ENCODE measurements at places on chromosomes 11 and 22. TPM values are rescaled to one million over a fixed set of nuclear protein-coding genes. Genes with fewer than 3 reads are reported as not detected.

The IGF2 gene
- total RNA-seq, result not detected

The OR52N2 gene
- not detected for total RNA-seq

The TNNI2 gene
- 28.3 TPM for total RNA-seq

The ADM gene
- 44.7 TPM for total RNA-seq

The LARGE1 gene
- 14.0 TPM for total RNA-seq

DNA sequence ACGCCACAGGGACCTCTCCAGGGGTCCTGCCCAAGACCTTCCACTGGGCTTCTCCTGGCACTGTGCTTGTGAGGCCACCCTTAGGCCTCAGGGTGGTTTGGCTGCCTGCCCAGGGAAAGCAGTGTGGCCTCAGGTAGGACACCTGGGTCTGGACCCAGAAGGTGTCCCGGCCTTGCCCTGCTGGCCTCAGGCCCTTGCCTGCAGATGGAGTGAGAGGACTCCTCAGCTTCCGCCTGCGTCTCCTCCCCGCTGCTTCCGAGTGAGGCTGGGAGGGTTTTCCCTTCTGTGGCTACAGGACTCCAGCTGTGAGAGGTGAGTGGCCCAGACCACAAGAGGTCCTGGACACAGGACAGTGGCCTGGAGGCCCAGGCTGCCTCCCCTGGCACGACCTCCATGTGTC, 60.4 kb downstream of the WNT7B start:
- no peaks in the 10 kb centered on the region for H3K27me3 ChIP-seq
- H3K36me3 ChIP-seq, result no peaks in the 10 kb centered on the region
- peaks cover 15% of the 10 kb centered on the region for H3K4me1 ChIP-seq
- H3K4me3 ChIP-seq, result no peak overlapping the region
- peak; percentile 71 for DNase-seq

The HOATZ gene
- 1.2 TPM for total RNA-seq

DNA sequence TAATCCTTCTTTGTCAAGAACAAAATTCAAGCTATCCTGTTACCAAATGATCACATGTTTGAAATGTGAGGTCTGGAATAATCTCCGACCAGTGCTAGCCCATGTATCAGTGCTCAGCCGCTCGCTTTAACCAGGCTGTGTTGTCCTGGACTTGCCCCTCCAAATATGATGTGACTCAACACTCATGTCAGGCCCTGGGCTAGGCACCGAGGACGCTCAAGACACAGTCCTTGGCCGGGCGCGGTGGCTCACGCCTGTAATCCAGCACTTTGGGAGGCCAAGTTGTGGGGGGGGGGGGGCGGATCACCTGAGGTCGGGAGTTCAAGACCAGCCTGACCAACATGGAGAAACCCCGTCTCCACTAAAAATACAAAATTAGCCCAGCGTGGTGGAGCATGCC, 54.1 kb upstream of the WNT7B start:
- peaks cover 16% of the 10 kb centered on the region for H3K4me1 ChIP-seq
- DNase-seq, result peak; percentile 14
- H3K27me3 ChIP-seq, result no peaks in the 10 kb centered on the region
- H3K36me3 ChIP-seq, result no peaks in the 10 kb centered on the region
- H3K4me3 ChIP-seq, result no peak overlapping the region
- no peak overlapping the region for H3K27ac ChIP-seq
